Esophagus squamous epithelium (tissue), 5 donors: ENCODE measurements at places on chromosomes 12 and 14.

GRCh38 chr12:92457458-92458180 lies 245.2 kb upstream of the PLEKHG7 start:
- no peak for DNase-seq

DNA sequence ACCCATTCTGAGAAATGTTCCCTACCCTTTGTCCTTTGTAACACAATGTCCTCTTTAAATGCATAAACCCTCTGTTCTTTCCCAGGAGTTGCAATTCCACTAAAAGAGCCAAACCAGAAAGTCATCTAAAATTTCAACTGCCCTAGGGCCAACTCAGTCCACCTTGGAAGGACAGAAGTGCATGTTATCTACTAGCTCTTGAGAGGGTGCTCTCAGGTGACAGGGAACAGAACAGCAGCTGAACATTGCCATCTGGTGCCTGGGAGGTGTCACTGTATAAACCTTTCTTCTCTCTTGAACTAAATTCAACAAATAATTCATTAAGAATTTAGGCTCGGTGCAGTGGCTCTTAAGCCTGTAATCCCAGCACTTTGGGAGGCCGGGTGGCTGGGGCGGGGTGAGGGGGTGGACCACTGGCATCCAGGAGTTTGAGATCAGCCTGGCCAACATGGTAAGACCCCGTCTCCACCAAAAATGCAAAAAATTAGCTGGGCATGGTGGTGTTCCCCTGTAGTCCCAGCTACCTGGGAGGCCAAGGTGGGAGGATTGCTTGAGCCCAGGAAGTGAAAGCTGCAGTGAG lies 10.3 kb upstream of the FERMT2 start:
- no peak for DNase-seq

- DNase-seq: no peak
Measured at GRCh38 chr14:50774542-50775267, 56.3 kb downstream of the NIN start.

DNA sequence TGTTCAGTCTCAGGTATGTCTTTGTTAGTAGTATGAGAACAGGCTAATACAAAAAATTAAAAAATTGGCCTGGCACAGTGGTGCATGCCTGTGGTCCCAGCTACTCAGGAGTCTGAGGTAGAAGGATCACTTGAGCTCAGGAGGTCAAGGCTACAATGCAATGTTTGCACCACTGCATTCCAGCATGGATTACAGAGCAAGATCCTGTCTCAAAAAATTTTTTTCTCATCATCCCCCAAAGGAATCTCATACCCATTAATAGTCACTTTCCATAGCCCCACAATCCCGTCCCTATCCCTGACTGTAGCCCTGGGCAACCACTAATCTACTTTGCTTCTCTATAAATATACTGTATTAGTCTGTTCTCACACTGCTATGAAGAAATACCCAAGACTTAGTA lies 57.8 kb downstream of the TTC8 start:
- no peak for DNase-seq

DNA sequence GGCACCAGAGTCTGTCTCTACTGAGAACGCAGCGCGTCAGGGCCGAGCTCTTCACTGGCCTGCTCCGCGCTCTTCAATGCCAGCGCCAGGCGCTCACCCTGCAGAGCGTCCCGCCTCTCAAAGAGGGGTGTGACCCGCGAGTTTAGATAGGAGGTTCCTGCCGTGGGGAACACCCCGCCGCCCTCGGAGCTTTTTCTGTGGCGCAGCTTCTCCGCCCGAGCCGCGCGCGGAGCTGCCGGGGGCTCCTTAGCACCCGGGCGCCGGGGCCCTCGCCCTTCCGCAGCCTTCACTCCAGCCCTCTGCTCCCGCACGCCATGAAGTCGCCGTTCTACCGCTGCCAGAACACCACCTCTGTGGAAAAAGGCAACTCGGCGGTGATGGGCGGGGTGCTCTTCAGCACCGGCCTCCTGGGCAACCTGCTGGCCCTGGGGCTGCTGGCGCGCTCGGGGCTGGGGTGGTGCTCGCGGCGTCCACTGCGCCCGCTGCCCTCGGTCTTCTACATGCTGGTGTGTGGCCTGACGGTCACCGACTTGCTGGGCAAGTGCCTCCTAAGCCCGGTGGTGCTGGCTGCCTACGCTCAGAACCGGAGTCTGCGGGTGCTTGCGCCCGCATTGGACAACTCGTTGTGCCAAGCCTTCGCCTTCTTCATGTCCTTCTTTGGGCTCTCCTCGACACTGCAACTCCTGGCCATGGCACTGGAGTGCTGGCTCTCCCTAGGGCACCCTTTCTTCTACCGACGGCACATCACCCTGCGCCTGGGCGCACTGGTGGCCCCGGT lies at the start of gene PTGDR:
Gene PTGDR, plus strand, starts transcription at position 198 of the 778 bp plus-strand sequence. Its CDS starts 117 bp downstream, at position 315.
- DNase-seq: no peak

DNA sequence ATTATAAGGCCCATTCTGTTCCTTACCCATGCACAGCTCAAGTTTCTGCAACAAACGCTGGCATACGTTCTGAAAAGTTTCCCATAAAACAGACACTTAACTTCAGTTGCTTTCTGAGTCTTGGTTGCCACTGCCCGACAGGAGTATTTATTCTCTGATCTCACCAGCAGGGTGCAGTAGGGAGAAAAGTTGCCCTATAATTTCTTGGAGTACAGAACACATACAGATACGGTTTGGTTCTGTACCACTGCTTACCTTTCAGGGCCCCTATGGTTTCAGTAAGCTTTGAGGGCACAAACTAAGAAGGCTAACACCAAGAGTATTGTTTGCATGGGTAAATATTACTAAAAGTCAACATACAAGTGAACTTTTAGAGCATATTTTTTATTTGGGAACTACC lies 77.9 kb downstream of the SPATA7 start:
- no peak for DNase-seq

DNA sequence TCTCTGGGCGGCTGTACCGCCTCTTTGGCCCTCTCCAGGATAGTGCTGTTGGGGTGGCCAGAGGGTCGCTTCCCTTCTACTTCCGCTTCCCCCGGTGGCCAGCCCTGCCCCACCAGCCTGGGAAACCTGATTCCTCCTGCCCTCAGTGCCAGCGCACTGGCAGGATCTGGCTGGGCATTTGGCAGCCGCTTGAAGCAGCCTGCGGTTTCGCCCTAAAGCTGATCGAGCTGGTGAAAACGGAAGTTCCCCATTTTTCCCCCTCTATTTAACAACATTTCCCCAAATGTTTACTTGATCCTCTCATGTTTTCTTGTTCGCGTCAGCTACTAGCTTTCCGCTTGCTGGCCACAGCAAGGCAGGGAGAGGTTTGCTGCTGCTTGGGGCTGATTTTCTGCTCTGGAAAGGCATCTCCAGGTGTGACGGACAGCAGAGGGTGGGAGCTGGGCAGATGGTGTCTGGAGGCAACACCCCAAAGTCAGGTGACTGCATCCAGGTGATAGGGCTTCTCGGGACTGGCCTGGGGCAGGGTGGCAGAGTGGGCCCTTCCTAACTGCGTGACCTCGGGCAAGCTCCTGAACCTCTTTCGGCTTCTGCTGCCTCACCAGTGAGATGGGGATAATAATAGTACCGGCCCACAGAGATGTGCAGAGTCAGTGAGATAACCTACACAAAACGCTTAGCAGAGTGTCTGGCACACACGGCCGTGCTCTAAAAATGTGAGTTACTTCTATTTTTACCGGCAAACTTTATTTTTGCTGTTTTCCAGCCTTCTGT lies 53.1 kb downstream of the TSPAN9 start:
- no peak for DNase-seq

DNA sequence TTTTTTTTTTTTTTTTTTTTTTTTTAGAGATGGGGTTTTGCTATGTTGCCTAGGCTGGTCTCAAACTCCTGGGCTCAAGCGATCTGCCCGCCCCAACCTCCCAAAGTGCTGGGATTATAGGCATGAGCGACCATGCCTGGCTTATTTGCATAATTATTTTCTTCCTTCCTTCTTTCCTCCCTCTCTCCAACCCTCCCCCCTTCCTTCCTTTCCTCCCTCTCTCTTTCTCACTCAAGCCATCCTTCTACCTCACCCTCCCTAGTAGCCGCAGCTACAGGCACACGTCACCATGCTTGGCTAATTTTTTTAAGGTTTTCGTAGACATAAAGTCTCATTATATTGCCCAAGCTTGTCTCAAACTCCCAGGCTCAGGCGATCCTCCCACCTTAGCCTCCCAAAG lies 83.8 kb downstream of the PEBP1 start:
- DNase-seq: no peak

DNA sequence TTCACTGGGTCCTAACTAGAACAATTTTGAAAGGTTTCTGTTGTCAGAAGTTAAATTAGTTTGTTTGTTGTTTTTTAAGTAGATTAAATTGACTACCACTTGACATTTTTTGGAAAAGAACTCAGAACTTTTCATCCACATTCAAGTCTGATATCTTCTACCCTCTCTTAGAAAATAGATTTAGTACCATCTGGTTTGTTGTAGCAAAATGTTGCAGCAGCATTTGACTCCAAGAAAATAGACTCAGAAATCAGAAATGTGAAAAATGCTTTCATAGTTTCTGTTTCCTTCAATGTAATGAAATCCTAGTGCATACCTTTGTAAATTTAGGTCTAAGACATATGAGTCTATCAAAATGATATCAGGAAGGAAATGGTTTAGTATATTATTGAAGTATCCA lies 256.3 kb upstream of the CLEC14A start:
- DNase-seq: no peak

GRCh38 chr14:70268760-70269159 lies 80.0 kb upstream of the SLC8A3 start:
- no peak for DNase-seq

- no peak for DNase-seq
Measured at GRCh38 chr14:73289729-73290128, 52.4 kb downstream of the PAPLN start.

DNA sequence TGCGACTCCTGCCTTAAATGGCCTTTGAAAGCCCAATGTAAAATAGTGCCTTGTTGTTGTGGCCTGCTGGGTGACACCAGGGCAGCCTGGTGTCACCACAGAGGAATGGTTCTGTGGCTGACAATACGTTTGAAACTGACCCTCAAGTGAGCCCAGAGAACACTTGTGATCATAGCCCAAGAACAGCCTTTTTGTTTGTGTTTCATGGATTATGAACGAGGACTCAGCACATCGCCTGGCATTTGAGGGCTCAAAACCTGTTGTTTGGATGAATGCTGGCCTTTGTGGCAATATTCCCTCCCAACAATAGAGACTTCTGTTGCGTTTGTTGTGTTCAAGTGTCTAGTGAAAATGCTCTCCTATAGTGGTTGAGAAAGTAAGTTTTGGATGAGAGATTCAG lies 48.5 kb downstream of the TSPAN9 start:
- no peak for DNase-seq

- no peak for DNase-seq
Measured at GRCh38 chr12:8696442-8697090, 1.2 kb upstream of the RIMKLB start.

GRCh38 chr12:90489141-90489540 lies 465.8 kb downstream of the CCER1 start:
- no peak for DNase-seq

- no peak for DNase-seq
Measured at GRCh38 chr12:51004504-51004903, 21.7 kb downstream of the SLC11A2 start.

- no peak for DNase-seq
Measured at GRCh38 chr12:12456637-12457036, 99.8 kb downstream of the BORCS5 start.

DNA sequence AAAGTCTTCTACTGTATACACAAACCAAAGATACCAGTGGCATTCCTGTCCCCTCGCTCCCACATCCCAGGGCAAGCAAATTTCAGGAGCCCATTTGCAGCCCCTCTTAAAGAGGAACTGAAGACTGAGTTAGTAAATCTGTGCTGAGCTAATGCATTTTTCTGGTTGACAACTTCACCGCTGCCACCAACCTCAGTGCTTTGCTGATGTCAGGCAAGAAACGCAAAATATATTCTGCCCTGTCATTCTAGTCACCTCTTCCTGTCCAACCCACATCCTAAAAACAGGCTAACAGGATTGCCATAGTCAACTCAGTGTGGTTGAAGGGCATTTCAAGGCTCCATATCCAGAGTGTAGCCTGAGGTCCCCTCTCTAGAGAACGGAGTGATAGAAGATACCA lies 59.4 kb upstream of the FICD start:
- no peak for DNase-seq

DNA sequence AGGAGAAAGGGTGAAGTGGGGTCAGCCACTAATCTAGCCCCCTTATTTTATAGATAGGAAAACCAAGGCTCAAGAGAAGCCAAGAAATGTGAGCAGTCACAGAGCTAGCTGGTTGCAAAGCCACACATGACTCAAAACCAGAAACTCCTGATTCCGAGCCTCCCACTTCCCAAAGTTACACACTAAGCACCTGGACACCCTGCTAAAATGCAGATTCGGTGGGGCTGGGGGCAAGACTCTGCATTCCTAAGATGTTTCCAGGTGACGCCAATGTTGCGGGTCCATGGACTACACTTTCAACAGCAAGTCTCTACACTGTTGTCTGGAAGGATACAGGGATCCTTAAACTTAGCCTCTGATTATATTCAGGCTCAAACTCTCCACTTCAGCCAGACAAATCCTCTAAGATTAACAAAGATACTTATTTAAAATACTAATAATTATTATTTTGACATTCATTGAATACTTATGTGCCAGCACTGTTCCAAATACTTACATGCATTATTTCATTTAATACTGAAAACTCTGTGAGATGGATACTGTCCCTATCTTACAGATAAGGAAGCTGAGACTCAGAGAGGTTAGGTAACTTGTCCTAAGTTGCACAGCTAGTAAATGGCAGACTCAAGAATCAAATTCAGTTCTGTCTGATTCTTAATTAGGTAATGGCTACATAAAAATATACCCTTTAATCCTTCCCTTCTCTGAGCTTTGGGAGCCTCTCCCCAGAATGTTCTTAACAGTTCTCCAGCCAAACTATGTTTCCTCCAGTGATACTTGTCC lies 81.4 kb downstream of the CRACR2A start:
- DNase-seq: no peak

DNA sequence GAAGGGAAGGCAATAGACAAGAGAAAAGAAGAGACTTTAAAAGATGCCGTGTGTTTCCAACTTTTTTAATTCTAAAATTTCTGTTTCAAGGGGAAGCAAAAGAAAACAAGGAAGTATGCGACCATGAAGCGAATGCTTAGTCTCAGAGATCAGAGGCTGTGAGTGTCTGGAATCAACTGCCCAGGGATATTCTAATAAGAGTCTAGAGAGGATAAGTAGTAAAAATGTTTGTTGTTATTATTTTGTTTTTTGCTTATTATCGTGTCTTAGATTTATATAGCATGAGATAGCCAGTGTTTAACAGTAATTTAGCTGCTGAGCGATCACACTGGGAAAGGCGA lies 421 bp downstream of the FCF1 start:
- DNase-seq: no peak

DNA sequence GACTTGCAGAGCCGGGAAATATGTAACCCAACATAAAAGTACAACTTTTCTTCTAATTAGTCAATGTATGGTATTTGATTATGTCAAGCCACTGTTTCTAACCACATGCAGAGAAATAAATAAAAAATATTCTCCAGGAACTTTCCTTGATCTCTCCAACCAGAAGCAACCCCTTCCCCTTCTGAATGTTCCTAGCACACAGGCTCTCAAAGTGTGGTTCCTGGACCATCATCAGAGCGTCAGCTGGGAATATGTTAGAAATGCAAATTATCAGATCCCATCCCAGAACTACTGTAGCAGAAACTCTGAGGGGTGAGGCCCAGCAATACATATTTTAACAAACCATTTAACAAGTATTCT lies 21.0 kb upstream of the ITPR2 start:
- DNase-seq: no peak
